MG63 (cell line): ENCODE measurements at places on chromosomes 3 and 15. TPM values are rescaled to one million over a fixed set of nuclear protein-coding genes. Genes with fewer than 3 reads are reported as not detected.

ANKUB1 gene
- total RNA-seq = not detected in 2 replicates

SHC4 gene
- not detected in 2 replicates for total RNA-seq

CSPG5 gene
- total RNA-seq = 0.96 and 1.8 TPM in 2 replicates

CYP11A1 gene
- total RNA-seq = 0.30 and 6.3 TPM in 2 replicates

ACAN gene
- 0.05 and 0.16 TPM in 2 replicates for total RNA-seq
